Stimulated activated CD8-positive, alpha-beta memory T cell treated with anti-CD3 and anti-CD28 coated beads, Interleukin-7, amount 100 ng/mL, for 1 hour (primary cell): ENCODE measurements at places on chromosomes 6 and 20.

DNA sequence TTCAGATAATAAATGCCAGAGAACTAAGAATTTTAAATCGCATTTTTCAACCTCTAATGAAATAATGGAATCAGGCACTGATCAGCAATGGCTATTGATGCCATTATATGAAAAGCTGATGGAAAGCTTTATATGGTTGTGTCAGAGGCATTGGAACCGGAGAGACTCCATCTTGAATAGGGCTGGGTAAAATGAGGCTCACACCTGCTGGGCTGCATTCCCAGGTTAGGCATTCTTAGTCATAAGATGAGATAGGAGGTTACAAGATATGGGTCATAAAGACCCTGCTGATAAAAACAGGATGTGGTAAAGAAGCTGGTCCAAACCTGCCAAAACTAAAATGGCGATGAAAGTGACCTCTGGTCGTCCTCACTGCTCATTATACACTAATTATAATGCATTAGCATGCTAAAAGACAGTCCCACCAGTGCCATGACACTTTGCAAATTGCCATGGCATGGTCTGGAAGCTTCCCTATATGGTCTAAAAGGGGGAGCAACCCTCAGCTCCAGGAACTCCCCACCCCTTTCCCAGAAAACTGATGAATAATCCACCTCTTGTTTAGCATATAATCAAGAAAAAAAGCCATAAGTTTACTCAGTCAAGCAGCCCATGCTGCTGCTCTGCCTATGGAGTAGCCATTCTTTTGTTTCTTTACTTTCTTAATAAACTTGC lies 40.2 kb upstream of the CD83 start:
- DNase-seq, result no peak

- no peak for DNase-seq
Observed at GRCh38 chr6:21869085-21869771, 275.7 kb downstream of the SOX4 start.

GRCh38 chr6:99743647-99744046 lies 137.0 kb downstream of the PRDM13 start:
- no peak for DNase-seq

GRCh38 chr20:22611636-22612035 lies 27.3 kb upstream of the FOXA2 start:
- DNase-seq, result no peak

GRCh38 chr6:81793821-81794475 lies 41.5 kb upstream of the TENT5A start:
- no peak for DNase-seq

GRCh38 chr20:42100137-42100704 lies 482.0 kb upstream of the CHD6 start:
- DNase-seq, result no peak

- DNase-seq, result no peak
Observed at GRCh38 chr20:38220587-38221118, 39.9 kb downstream of the KIAA1755 start.

DNA sequence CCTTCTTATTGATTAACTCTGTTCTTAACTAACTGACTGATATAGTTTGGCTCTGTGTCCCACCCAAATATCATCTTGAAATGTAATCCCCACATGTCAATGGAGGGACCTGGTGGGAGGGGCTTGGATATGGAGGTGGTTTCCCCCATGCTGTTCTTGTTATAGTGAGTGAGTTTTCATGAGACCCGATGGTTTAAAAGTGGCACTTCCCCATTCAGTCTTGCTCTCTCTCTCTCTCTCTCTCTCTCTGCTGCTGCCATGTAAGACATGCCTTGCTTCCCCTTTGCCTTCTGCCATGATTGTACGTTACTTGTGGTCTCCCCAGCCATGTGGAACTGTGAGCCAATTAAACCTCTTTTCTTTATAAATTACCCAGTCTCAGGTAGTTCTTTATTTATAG lies 81.8 kb upstream of the SPACA1 start:
- no peak for DNase-seq

DNA sequence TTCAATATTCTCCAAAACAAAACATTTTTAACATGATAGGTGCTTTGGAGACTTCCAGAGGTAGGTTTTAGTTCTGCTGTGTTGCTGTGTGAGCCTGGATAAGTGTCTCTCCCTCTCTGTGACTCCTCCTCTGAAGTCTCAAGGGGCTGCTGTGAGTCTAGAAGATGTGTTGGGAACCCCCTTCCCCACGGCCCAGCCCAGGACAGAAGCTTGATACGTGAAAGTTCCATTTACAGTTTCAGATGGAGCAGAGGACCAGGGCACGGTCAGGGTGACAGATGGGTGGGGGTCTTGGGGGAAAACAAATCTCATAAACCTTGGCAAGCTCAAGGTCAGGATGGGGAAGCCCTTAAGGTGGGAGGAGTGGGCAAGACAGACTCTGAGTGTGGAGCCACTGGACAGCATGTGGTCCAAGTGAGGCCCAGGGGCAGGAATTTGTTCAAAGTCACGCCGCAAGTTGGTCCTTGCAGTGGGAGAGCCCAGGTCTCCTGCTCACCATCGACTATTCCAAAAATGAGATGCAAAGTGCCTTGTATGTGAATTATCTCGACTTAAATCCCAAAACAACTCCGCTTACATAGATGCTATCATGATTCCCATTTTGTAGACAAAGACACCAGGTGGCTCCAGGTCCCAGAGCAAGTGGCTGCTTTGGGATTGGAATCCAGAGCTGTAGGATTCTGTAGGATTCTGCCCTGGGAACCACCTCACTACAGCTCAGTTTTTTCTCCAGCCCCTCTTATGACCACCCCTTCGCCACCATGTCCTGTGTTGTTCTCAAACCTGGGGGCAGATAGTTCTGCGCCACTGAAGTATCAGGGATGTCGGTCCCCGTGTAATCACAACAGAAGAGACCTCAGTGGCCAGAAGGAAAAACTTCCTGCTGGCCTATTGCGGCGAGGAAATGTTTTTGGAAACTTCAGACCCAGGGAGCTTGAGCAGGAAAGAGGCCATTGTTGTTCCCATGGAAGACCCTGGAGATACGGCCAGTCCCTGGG lies 1.9 kb downstream of the TGM2 start:
- DNase-seq, result no peak

- no peak for DNase-seq
Observed at GRCh38 chr6:11921751-11922150, 90.4 kb upstream of the HIVEP1 start.

- no peak for DNase-seq
Observed at GRCh38 chr6:20808924-20809323, 274.7 kb downstream of the CDKAL1 start.

DNA sequence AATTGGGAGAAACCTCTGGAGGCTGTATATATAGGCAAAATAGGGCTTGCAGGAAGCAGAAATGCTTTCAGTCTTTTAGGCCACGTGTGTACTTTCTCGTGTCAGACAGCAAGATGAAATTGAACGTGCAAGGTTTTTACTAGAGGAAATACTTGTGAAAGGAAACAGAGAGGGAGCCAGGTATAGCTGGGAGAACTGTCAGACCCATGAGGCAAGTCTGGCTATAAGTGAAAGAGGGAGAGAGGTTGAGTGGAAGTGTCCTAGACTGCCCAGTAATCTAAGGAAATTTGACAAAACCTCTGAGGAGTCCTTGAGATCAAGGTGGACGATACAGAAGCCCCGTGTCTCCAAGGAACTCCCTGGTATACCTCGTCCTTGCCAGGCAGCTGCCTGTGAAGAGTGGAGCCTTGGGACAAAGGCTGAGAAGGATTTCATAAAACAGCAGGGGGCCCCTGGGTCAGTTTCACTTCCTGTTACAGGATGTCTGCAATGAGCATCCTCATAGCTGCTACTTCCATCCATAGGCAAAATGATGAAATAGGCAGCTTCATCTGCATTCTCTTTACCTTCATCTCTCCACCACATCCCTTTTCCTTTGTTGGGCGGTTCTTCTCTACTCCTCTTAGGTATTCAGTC lies 114.4 kb upstream of the MAP3K7 start:
- no peak for DNase-seq

DNA sequence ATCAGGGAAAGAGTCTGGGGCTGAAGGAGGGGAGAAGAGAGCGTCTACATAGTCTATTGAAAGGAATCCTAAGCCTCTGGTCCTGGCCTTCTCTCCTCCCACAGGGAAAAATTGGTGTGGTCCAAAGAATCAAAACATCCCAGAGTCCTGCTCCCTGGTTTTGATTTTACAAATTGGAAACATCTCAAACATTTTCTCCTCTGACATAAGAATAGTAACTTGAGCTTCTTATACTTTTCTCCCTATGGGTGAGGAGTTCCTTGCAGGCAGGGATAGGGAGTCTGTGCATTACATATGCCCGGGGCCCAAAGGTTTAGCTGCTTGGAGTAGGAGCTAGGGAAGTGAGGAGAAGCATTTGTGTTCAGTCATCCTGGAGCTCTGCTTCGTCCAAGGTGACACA lies 120.0 kb upstream of the GGTLC1 start:
- no peak for DNase-seq

DNA sequence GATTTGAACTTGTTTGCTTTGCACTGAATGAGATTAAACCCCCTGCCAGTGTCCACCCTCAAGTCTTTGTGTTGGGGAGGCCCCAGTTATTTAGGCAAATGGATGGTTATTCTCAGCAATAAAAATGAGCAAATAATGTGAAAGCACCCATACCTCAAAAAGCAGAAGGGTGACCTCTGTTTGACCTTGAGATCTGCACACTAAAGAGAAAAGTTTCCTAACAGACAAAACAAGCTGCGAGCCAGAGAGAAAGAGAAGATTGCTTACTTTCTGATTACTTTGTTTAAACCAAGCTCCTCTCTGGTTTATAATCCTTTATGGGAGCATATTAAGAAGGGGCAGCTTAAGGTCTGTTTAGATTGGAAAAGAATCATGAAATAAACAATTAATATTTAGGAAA lies 30.4 kb upstream of the TRERF1 start:
- DNase-seq, result no peak

DNA sequence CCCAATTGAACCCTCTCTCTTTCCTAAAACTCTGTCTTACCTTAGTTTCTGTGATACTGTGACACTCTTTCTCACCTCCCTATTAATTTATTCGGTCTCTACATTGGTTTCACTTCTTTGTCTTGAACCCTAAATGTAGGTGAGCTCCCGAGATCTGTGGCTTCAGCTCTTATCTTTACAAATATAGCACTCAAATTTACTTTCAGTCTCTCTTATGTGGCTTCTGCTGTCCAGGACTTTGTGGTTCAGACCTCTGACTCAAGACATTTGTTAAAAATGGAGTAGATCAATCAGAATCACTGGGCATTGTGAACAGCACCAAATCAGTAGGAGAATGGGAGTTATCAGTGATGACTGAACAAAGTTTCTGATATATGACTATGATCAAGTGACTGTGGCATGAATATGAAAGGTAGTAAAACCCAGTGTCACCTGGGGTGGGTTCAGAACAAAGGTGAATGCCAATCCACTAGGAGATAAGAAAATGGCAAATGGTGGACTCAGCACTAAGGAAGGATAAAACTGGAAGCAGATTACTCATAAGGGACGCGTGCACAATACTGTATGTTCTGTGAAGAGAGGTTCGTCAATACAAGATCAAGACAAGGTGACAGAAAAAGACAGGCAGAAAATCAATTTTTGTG lies 27.2 kb downstream of the IL17F start:
- DNase-seq, result no peak
